Esophagus squamous epithelium (tissue), 5 donors: ENCODE measurements at places on chromosomes 4 and X.

GRCh38 chr4:25345744-25346143, 31.3 kb upstream of the ANAPC4 start:
- no peak for DNase-seq

- no peak for DNase-seq
Observed at GRCh38 chr4:175459571-175459970, 352.5 kb downstream of the GPM6A start.

DNA sequence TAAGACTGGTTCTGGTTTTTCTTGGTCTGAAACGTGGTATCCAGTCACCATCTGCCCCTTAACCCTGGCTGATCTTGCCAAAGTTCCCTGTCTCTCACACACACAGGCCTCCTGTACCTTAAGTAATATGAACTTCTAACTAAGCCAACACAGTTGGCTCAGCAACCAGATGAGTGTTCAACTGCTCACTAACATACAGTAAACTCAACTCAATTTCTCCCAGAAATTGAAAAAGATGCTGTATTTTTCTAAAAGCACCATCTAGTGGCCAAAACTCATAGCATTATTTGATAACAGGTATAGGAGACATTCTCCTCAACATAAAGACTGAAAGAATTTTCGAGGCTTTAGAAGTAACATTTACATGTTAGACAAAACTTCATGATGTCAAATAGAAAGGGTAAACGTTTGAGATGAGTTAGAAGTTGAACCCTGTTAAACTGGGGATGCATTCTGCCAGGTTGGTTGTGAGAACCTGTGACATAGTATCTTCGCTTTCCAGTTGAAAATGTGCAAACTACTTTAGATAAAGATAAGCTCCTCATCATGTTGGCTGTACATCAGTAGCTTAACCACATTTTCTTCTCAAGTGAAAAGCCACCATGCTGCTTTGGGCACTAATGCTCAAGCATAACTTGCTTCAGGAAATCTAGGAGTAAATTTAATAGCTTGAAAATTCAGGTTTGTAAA, 31.2 kb downstream of the CCNI start:
- no peak for DNase-seq

DNA sequence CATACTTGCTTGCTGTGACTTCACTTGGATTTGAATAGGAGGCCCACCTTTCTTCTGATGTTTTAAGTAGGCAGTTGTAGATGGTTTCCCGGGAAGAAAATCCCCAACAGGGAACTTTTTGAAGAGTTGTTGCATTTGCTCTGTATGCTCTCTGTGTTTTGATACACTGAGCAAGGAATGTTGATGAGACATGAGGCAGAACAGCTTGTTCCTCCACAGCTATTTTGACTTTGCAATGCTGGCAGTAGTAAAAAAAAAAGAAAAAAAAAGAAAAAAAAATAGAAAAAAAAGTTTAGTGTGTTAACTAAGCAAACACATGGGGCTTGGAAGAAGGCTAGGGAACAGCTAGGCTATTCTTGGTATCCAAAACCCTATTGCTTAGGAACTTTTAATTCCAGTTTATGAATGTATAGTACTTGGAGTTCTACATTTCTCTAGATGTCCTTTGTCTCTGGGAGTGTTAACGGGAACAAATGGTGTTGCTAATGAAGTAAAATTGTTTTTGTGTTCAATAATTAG, 23.4 kb upstream of the PAQR3 start:
- no peak for DNase-seq

DNA sequence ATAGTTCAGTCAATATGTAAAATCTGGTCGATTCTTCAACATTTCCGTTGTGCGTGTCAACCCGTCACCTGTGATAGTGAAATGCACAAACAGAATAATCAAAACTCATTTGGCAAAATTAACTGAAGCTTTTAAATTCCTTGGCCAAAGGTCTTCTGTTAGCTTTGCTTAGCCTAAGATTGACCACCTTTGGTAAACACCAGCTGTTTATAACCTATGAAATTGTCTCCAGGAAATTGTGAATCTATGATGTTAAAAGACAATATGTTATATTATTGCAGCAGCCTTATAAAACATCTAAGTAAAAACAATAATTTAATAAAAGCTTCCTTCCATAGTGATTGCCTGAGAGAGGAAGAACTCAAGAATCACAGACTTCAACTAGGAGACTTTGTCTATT, 196.8 kb downstream of the IL15 start:
- no peak for DNase-seq

DNA sequence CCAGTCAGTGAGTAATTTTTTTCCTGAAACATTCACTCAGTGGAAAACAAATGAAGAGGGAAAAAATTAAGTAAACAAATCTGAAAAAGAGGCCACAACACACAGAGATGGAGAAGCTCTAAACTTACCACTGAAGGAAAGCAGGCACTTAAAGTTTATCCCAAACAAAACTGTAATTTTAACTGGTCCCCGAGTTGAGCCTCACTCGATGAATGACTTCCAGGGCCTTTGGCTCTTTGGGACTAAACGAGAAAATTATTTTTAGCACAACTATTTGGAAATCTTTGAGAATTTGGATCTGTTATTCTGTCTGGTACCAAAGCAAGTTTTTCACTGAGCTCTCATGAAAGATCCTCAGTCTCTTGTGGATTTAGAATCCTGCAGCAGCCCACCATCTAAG, at the start of gene C1QTNF7:
Gene C1QTNF7, plus strand, starts transcription at position 333 of the 400 bp plus-strand sequence. CDS start 7,711 bp downstream, outside the sequence.
- DNase-seq: no peak

DNA sequence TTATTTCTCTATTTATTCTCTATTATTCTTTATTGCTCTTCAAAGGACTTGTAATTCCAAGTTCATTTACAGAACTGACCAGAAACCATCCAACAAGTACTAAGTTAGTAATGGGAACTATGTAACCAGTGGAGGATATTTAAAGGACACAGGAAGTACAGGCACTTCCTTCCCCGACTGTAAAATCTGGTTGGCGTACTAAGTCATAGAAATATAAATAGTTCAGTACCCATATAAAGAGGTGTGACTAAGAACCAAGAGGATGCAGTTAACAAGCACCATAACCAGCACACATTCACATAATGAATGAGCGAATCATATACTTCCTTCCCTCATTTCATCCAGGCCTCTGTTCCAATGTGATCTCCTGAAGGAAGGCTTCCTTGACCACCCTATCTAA, 3.6 kb upstream of the EIF4E start:
- no peak for DNase-seq

DNA sequence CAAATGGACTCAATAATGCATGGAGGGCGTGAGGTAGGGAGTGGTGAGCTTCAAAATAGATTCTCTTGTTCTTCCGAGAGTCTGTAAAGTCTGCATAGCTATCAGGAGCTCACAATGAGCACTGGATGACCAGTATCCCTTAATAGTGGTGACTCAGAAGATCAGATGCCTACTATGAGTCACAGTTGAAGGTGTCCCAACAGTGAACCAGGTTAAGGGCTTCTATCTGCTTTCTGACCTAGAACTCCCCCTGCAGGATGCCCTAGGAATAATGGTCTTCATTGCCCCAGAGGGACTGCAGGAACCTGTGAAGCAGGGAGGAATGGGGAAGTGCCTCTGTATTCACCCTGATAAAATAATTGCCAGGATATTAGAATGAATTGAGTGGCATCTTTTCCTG, 22.1 kb downstream of the DGKK start:
- DNase-seq: no peak

DNA sequence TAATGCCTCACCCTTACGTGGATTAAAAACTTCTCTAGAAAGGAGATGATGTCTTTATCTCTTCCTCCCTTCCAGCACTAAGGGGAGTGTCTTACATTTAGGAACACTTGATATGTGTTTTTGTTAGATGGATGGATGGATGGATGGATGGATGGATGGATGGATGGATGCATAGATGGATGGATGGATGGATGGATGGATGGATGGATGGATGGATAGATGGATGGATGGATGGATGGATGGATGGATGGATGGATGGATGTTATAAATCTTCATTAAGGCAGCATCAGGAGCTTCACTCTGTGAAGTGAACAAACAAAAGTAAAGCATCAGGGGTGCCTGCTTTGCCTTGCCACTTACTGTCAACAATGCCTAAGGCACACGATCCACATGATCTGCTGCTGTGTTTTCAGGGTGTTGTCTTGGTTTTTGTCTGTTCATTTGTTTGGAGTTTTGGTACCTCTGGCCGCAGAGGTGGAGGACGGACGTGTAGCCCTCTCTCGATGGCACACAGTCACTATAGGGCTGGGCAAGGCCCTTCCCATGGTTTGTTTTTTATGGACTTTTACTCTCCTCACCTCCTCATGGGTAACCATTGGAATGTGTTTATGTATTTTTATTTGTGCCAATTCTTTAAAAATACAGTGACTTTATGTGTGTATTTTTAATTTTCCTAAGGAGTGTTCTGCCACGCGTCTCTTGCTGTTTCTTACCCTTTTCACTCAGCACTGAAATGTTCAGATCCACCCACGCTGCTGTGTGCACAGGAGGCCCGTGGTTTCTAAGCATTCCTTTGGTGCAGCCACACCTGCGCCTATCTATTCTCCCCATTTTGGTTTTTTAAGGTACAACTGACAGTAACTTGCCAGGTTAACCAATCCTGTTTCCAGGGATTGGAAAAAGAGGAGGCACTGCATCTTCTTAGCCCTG, 91.8 kb upstream of the ENPP6 start:
- no peak for DNase-seq

GRCh38 chrX:39930786-39931528, 166.8 kb downstream of the BCOR start:
- no peak for DNase-seq

DNA sequence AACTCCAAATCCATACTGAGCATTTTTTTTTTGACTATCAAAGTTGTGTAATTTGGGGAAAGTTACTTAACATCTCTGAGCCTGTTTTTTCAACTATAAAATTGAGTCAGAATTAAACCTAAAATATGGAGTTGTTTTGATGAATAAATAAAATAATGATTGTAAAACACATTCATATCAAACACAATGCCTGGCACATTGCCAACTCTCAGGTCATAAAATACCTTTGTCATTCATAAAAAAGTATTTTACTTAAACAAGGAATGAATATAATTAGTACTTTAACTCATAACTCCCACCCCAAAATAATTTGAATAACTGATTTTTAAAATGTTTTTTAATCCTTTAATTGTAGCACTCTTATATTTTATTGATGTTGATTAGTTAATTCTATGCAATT, 3.8 kb upstream of the GPR174 start:
- no peak for DNase-seq

- DNase-seq: no peak
Observed at GRCh38 chr4:169293343-169294176, 22.8 kb upstream of the SH3RF1 start.

DNA sequence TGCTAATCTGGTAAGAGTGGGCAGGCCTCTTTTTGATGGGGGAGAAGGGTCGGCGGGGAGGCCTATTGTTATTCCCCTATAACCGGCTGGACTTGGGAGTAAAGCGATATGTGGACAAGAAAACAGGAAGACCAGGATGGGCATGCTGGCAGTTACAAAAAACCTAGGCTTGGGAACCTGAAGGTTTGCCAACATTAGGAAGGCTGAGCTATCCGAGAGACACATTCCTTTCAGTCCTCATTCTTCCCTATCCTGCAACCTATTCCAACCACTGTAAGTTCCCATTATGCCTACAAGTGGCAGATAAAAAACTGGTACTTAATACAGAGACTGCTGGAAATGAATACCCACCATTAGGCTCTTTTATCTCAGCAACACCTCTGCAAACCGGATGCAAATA, 32.4 kb upstream of the CT47C1 start:
- DNase-seq: no peak

DNA sequence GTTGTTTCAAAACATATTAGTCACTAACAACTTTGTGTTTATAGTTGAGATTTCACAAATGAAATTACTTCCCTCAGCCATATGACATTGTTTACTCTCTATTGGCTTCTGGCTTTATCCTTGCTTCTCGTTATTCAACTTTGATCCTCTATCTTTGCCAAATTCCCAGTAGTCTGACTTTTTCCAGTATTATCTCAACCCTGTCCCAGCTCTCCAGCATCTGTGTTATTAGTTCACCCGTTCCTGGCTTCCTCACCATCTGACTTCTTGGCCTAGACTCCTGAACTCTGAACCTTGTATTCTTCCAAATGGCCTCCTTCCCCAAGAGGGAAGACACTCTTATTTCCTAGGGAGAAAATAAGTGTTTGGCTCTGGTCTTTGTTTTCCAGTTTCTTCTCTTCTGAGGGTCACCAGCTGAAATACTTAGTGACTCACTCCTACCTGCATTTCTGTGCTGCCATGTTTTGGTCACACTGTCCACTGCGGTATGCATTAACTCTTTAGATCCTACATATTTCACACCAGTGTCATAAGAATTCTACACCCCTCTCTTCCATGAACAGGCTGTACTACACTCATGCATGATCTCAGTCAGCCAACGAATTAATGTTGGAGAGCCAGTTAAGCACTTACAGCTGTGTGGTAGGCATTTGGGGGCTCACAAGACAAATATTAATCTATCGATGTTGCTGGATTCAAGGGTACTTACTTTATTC, 17.0 kb upstream of the ARHGAP24 start:
- no peak for DNase-seq
